ENCODE measurements at places on chromosomes 2 and 18.

DNA sequence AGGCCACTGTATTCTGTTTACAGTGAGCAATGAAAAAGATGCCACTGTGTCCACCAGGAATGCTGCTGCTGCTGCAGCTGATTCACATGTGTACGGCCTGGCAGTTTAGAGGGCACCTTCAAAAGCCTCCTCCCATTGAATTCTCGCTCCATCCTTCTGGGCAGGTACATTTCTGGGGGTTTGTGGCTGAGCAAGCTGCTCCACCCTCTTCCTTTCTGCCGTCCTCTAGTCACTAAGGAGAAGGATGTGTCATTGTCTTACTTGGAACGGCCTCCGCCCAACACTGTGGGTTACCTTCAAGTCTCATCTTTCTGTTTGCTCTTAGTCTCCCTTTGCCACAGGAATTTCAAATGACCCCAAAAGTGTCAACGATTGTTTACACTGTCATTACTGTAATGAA, 182.0 kb downstream of the ZBTB7C start:
- no peak for DNase-seq

- DNase-seq, result no peak
These were observed 27.8 kb upstream of the CREB1 start for GRCh38 chr2:207501802-207502576.

- no peak for DNase-seq
These were observed 37.0 kb upstream of the CASP8 start for GRCh38 chr2:201223089-201224073.

- DNase-seq, result no peak
These were observed 200.3 kb downstream of the FBXO15 start for GRCh38 chr18:73947180-73947921.

GRCh38 chr2:221529177-221529942, 42.7 kb downstream of the EPHA4 start:
- no peak for DNase-seq

GRCh38 chr18:11336241-11336640, 186.9 kb upstream of the PIEZO2 start:
- no peak for DNase-seq

GRCh38 chr2:61962095-61962984, 56.9 kb downstream of the COMMD1 start:
- no peak for DNase-seq

DNA sequence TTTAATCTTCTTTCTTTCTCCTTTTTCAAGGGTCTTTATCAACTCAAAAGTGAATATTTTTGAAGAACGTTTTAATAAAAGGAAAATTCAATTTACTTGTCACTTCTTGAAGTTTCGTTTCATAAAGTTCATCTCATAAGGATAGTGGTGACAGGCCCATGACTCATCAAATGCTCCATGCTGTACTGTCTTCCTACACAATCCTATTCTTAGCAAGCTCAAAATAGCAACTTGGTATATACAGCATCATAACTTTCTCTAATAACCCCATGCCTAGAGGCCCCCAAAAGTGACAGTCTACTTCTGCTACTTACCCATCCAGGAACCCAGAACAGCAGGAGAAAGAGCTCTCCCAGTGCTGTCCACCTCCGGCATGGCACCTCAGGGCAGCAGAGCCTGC, 7.7 kb downstream of the FBXO15 start:
- DNase-seq, result no peak

GRCh38 chr2:240581811-240582210, 4.7 kb upstream of the CAPN10 start:
- no peak for DNase-seq

- no peak for DNase-seq
These were observed 141.8 kb downstream of the CTIF start for GRCh38 chr18:48680339-48681250.

GRCh38 chr2:3749201-3749600, 45.8 kb downstream of the DCDC2C start:
- no peak for DNase-seq

DNA sequence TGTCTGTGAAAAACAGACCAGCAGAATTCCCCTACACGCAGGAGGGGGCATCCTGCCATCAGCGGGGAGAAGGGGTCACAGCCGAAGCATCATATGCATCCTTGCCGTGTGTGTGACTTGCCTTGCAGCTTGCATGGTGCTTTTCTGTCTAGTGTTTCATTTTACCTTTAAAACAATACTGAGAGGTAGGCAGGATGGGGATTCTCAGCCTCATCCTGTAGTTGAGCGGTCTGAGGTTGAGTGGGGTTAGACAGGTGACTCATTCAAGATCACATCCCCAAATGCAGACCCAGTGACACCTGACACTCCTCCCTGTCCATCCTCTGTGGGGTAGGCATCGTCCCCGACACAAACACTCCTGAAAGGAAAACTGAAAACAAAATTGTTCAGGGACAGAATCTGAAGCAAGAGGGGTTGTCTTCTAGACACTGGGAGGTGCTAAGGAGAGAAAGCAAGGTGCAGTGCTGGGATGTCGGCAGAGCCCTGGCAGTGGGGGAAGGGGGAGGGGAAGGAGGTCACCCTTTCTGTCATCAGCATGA, 7.9 kb downstream of the ARL4C start:
- DNase-seq, result no peak

GRCh38 chr2:52402128-52402527, 1365.5 kb upstream of the CHAC2 start:
- no peak for DNase-seq

DNA sequence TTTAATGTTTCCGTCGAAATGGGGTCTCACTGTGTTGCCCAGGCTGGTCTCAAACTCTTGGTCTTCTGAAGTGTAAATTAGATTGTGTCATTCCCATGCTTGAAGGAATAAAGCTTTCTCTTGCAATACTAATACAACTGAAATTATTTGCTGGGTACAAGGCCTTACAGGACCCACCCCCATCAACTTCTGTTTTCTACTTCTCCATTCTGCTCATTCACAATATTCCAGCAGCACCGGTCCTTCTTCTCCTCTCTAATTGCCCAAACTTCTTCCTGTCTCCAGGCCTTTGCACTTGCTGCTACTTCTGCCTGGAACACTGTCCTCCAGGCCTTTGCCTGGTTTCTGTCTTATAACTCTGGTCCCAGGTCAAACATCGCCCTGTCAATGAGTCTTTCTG, 73.8 kb downstream of the APOB start:
- DNase-seq, result no peak

GRCh38 chr2:68018727-68019126, 44.1 kb downstream of the C1D start:
- DNase-seq, result no peak

DNA sequence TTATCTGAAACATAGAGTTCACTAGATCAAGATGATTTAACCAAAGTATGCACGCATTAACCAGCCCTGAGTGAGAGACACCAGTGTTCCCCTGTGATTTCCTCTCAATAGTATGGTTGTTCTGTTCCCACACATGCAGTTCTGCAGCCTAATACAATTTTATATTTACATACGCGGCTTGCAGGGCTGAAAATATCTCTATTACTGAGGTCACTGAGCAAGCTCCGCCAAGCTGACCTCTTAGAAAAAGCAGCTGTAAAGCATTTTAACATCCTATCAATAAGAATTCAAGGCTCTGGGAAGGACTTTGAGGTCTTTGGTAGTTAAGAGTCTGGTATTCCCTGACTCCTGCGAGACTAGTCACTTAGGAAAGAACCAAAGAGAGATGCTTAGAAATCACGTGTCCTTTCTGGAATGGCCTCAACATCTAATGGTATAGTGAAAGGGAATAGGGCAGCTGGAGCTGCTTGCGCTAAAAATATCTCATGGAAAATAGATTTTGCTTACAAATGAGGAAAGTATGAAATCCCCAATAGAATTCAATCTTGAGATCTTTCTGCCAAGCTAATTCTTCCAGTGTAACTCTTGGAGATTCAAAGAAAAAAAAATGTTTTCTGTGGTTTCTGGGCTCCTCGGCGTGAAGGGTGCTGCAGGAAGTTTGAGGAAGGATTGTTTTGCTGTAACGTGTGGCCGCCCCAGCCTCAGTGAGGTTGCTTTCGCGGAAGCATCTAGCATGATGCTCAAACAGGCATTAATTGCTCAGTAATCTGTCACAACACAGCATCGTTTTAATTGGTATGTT, 59.2 kb downstream of the DOCK10 start:
- DNase-seq, result no peak

DNA sequence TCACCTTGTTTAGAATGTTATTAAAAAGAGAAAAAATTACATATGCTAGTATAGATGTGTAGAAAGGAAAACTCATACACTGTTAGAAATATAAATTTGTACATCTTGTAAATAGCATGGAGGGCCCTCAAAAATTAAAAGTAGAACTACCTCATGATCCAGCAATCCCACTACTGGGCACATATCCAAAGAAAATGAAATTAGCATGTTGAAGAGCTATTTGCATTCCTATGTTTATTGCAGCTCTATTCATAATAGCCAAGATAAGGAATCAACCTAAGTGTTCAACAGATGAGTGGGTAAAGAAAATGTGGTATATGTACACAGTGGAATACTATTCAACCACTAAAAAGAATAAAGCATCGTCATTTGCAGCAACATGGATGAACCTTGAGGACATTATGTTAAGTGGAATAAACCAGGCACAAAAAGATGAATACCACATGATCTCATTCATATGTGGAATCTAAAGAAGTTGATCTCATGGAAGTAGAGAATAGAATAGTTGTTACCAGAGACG, 251.5 kb upstream of the THUMPD2 start:
- DNase-seq, result no peak

- DNase-seq, result no peak
These were observed 143.5 kb upstream of the CWC22 start for GRCh38 chr2:180150606-180151005.

- DNase-seq, result no peak
These were observed 1277.8 kb upstream of the ZEB2 start for GRCh38 chr2:145797692-145798091.

- no peak for DNase-seq
These were observed 615.8 kb downstream of the ARHGAP15 start for GRCh38 chr2:143745060-143745459.

DNA sequence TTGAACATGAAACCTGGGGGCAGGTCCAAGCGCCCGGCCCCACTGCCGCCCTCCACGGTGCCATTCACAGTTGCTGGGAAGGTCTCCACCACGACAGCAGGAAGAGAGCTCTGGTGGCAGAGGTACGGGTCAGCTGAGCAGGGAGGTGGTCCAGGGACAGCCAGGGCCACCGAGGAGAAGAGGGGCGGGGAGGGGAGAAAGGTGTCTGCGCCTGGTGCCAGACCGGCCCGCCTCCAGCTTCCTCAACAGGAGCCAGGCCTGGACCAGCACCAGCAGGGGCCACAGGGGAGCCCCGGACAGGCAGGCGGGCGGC, 56.2 kb downstream of the BIN1 start:
- DNase-seq, result no peak

DNA sequence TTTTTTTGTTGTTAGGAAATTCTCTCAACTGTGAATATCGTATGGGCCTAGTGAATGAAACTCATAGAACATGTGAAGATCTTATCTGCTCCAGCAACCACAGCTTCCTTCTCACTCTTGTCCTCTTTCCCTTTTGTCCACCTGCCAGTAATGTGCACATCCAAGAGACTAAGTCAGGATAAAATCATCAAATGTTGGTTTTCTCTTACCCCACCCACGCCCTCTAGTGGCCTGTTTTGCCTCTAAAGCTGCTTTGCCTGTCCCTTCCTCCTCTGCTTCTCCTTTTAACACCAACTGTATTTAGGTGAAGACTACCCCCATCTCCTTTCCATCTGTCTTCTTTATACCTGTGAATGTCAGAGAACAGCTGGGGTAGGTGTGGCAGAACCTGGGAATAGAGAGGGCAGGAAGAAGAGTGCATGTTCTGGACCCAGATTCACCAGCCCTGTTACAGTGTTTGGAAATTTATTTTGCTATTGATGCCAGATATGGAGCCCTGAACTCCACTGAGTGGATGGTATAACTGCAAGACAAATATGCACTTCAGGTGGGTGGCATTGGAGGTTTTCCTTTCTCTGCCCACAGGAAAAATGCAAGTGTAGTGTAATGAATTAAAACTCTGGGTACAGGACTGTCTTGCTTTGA, 8.4 kb upstream of the MGAT5 start:
- peak; percentile 47 for DNase-seq

GRCh38 chr18:3912705-3913104, 462.7 kb downstream of the TGIF1 start:
- DNase-seq, result no peak

- no peak for DNase-seq
These were observed 767 bp upstream of the NPPC start for GRCh38 chr2:231926761-231927565.

DNA sequence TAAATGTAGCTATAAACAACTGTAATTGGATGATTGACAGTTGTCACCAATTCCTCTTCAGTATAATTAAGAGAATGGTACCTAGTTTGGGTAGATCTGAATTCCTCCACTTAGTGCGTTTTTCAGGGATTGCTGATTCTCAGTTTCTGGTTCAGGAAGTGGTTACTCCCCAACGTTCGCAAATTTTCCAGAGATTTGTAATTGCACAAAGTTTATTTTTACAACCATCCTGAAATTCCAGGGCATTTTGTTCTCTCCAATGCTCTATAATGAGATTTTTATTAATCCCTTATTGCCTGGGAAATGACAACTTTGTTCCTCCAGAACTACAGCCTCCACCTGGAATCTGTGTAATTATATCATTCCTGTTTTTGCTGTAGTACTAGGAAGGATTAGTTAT, 710.6 kb upstream of the ZEB2 start:
- peak; percentile 6 for DNase-seq

- DNase-seq, result no peak
These were observed 1.3 kb downstream of the CALCRL start for GRCh38 chr2:187446711-187447110.

DNA sequence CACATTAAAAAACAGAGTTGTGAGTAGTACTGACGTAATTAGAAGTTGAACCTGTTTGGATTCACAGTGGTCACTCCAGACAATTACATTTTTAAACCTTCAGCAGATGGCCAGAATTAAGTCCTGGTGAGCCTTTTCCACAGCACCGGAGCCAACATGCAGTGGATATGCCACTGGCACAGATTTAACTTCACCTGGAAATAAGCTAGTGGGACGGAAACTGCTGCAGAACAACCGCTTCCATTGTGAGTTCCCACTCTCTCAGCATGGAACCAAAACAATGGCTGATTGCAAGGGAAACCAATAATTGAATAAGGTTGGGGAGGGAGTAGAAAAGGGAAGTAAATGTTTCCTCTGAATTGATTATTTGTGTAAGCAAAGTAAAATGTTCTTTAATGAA, 515.1 kb downstream of the STK39 start:
- DNase-seq, result no peak

- no peak for DNase-seq
These were observed 184.2 kb upstream of the NXPH2 start for GRCh38 chr2:138964418-138964817.

DNA sequence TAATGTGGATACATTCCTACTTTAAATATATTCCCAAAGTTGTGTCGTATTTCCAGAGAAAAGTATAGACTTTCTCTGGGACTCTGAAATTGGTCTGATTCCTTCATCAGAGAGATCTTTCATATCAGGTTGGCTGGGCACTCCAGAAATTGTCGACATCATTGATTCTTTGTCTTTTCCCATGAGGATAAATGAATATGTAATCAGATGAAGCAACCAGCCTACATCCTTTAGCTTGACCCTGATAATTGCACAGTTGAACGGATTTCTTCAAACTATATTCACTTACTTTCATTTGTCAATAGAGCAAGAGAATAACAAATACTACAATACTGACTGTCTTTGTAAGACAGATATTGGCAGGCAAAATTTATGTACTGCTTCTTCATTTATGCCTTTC, 680.2 kb upstream of the LRRTM4 start:
- no peak for DNase-seq

Measured in GM04504 (cell line).